GM10248 (cell line): ENCODE measurements at places on chromosomes 1 and 21.

GRCh38 chr1:54243022-54243421 lies 43.1 kb downstream of the MRPL37 start:
- no peak for DNase-seq

- DNase-seq = no peak
Observed at GRCh38 chr21:26473471-26473870, 99.6 kb downstream of the CYYR1 start.

- no peak for DNase-seq
Observed at GRCh38 chr1:92973203-92973897, 12.1 kb upstream of the DIPK1A start.

DNA sequence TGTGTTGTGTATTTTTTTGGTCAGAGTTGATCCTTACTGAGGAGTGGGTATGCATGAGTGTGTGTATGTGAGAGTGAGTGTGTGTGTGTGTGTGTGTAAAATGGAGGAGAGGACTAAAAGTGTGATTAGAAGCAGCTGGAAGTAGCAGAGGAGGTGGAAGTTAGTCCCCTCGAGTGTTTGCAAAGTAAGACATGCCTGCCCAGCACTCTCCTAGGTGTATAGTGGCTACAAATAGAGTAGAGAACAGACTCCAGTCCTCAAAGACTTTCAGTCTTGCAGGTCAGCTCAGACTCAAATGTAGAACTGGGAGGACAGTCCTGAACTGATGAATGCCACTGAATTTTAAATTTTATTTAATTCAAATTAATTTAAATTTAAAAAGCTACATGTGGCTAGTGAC lies 28.5 kb downstream of the SLAMF1 start:
- no peak for DNase-seq

DNA sequence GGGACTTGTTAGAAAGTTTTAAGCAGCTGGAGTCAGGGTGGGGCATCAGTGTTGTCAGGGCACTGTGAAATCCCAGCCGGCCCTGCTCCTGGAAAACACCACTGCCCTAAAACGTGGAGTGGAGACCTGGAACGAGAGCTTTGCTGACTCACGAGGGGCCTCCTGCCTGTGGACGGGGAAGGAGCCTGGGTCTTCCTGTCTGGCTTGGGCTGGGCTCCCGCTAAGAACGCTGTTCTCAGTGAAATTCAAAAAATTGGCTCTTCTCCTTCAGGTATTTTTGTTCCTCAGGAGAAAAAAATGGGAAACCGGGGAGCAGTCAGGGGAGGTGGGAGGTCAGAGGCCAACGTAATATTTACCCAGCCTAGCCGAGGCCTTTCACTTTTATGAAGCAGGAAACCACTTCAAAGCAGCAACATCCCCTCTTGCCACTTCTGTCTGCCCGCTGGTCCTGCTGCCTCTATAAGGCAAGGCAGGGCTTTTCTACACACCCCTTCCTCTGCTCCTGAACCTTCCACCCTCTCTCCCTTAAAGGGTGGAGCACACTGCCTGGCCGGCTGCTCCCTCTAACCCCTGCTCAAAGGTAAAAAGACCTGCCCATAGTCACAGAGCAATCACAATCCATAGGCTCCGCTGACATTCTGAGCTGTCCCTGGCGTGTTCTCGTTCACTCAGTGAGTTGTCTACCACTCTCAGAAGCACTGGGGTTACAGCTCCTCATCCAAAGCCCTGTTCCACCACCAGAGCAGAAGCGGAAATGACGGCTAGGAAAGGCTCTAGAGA lies 8.0 kb downstream of the PLXNA2 start:
- no peak for DNase-seq

GRCh38 chr1:211092955-211093354 lies 41.0 kb downstream of the KCNH1 start:
- DNase-seq = no peak

GRCh38 chr1:157319567-157319966 lies 181.4 kb upstream of the ETV3 start:
- DNase-seq = no peak

GRCh38 chr1:112457241-112457640 lies 51.5 kb upstream of the WNT2B start:
- no peak for DNase-seq

- no peak for DNase-seq
Observed at GRCh38 chr1:113517983-113518382, 127.7 kb downstream of the MAGI3 start.

DNA sequence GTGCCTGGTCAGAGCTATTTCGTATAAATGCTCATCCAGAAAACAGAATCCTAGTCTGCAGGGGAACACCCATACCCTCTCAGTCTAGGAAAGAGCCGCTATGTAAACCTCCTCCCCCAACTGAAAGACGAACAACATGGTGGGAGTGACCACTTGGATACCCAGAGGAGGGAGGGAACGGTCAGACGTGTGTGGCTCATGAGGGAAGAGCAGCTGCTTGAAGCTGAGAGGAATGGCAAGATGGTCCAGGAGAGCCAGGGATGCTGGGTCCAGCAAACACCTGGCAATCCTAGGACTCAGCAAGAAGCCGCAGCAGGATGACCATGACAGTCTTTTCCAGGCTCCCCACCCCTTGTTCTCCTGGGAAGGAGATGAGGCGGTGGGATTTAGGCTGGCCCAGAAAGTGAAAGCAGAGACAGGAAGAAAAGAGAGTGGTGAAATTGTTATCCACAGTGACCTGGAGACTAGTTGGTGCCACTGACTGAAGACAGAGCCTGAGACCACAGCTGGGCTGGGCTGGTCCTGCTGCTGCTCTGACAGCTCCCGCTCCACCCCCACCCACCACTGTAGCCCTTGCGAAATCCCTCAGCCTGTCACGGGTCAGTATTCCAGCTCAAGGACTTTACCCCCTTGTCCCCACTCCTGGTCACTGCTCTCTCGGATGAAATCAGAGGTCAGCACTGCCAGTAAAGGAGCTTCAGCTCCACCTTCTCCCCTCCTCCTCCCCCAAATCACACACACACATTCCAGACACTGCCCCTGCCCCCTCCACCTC lies 3.6 kb downstream of the CERS2 start:
- DNase-seq = no peak

- DNase-seq = peak; percentile 68
Observed at GRCh38 chr1:160548183-160548582, 25.1 kb upstream of the SLAMF6 start.

DNA sequence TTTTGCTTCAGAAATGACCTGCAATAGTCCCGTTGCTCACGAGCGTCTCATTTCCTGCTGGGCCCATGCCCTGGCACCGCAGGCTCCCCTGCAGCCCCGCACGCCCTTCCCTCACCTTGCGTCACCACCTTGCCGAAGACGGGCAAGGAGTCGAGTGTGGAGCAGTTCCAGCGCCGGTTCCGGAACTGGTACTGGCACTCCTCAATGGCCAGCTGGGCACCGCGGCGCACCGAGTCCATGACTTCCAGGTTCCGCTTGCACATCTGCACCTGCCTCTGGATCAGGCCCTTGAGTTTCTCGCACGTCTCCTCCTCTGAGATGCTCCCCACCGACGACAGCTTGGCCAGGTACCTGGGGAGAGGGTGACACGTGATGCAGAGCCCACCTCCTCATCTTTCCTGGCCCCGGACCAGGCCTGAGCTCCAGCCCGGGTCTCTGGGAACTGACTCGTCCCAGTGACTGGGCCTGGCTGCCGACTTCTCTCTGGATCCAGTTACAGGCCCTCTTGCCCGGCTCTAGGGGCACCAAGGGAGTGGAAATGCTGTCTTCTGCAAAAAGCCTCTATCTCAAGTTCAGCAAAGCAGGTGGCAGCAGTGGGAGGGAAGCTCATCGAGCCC lies 13.3 kb downstream of the WNT4 start:
- no peak for DNase-seq

DNA sequence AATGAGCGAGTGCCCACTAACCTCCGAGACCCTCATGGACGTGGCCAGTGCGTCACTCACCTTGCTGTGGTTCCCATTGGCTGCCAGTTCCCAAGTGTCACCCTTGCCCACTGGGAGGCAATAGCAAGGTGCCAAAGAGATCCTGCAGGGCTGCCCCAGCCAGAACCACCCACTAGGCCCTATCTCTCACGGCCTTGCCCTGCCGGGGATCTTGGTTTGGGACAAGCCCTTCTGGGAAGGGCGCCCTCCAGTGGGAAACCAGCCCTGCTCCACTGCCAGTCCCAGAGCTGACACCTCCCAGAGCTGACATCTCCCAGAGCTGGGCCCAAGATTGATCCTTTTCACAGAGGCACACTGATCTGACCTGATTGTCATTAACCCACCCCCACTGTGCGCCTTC lies 2.1 kb upstream of the SELENON start:
- DNase-seq = no peak

DNA sequence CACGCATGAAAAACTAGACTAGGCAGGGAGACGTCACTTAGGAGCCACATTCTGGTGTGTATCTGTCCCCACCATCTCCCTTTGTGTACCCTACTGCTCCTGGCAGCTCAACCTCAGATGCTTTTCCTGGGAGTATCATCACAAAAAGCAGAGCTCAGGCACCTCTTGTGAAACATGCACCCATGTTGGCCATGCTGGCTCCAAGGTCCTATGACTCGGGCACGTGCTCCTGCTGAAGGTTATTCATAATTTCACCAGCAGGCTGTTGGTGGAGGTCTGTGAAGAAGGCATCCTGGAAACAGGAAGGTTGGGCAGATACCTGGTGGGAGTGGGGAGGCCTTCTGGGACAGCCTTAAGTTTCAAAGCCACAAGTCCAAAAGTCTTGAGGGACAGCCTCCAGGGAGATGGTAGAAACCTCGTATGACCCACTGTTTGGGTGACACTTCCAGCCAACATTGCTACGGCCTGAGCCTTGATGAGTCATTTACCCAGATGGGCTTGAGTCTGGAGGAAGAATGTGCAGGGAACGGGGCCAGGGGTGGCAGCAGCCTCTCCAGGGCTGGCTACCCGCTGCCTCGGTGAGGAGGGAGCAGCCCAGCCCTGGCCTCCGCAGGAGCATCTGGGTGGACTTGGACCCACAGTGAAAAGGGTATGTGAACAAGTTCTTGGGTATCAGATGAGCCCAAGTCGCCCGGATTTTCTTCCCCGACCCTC lies 75.8 kb downstream of the PGBD5 start:
- no peak for DNase-seq

DNA sequence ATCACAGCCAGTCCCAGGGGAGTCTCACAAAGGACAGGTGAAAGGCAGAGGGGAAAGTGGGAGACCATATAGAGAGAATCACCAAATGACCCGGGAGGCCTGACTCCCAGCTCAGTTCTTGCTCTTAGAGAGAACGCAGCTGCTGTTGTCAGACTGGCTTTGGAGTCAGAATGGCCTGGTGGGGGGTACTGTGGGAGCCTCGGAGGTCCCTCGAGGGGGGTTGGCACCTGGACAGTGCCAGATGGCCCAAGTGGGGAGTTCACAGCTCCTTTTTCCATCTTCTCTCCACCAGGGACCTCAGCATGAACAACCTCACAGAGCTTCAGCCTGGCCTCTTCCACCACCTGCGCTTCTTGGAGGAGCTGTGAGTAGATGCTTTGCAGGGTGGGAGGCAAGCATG lies 31.5 kb downstream of the LGR6 start:
- DNase-seq = no peak

GRCh38 chr1:169468982-169469381 lies 16.8 kb downstream of the SLC19A2 start:
- DNase-seq = no peak

DNA sequence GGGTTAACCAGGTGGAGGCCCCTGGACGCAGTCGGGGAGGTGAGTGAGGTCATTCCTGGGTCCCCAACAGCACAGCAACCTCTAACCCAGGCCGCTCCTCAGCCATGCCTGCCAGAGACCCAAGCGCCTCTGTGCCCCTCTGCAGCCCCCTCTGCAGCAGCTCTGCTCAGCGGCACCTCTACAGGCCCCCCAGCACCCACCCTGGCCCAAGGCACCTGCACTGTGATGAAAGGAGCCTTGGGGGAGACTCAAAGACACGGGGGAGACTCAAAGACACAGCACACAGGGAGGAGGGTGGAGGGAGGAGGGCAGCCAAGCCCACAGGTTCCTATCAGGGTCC lies 19.5 kb downstream of the WDR4 start:
- DNase-seq = no peak

- DNase-seq = no peak
Observed at GRCh38 chr1:214216779-214217178, 64.2 kb upstream of the SMYD2 start.

DNA sequence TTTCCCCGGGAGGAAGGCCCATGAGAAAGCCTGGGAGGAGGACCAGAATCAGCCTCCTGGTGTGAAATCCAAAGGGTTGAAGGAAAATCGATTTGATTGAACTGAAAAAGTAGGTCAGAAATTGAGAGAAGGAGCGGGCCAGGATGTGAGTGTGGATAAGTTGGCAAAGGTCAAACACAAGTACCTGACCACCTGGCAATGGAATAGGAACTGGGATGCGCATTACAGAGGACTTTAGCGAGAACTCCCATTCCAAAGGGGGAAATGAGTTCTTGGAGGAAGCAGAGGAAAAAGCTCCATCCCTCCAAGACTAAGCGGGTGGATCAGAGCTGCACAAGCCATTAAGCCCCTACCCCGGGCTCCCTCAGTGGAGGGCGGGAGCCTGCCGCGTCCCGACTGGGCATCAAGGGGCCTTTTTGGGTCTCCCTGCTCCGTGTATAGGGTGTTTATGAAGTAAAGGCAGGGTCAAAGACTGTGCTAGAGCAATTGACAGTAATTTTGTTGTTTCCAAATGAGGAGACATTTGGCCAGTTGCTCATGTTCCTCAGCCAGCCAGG lies 56.4 kb downstream of the TGFB2 start:
- no peak for DNase-seq

DNA sequence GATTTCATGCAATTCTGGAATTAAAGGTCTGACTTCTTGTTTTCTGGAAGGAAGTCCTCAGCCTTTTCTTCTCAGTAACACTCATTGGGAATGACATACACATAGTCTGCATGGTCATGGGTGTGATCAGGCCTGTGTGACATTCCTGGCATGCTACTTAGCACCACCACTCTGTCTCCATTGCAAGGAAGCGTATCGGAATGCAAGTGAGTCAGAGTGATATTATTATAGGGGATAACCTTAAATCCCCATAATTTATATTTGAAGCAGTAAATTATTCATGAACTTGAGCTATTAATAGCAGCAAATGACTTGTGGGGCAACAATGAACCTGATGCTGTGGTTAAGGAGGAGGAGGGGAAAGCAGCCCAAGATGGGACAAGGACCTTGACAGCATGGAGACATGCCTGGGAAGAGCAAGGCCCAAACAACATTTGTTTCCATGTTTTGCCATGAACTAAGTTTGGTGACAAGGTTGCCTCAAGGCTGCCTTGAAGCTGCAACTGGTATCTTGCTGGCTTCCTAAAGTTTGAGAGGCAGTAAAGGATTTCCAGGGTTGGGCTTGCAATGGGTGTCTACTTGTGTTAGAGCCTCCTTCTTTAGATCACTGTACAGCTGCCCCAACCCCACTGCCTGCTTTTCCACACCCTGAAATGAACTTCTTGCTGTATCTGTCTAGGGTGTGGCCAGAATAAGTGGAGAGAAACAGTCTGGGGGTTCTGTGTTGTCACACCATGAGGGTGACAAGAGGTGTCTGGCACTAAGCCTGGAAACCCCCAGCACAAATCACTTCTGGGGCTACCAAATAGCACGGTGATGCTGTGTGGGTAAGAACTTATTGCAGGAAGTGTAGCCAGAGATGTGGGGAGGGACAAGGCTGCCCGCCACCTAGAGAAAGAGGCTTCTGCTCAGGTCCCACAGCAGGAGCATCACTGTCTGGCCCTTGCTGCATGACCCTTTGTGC lies 4.6 kb downstream of the MAB21L3 start:
- no peak for DNase-seq

GRCh38 chr1:238982736-238983135 lies 403.6 kb upstream of the CHRM3 start:
- no peak for DNase-seq

- no peak for DNase-seq
Observed at GRCh38 chr1:201517631-201518030, 10.7 kb upstream of the CSRP1 start.
